ENCODE measurements at places on chromosomes 7 and 10. TPM values are rescaled to one million over a fixed set of nuclear protein-coding genes. Genes with fewer than 3 reads are reported as not detected.

- no peak for DNase-seq
Observed at GRCh38 chr10:27696466-27696865, 49.2 kb downstream of the MKX start.

The NKX2-3 gene
- 0.25 TPM for total RNA-seq

The MAT1A gene
- 0.61 TPM for total RNA-seq

DNA sequence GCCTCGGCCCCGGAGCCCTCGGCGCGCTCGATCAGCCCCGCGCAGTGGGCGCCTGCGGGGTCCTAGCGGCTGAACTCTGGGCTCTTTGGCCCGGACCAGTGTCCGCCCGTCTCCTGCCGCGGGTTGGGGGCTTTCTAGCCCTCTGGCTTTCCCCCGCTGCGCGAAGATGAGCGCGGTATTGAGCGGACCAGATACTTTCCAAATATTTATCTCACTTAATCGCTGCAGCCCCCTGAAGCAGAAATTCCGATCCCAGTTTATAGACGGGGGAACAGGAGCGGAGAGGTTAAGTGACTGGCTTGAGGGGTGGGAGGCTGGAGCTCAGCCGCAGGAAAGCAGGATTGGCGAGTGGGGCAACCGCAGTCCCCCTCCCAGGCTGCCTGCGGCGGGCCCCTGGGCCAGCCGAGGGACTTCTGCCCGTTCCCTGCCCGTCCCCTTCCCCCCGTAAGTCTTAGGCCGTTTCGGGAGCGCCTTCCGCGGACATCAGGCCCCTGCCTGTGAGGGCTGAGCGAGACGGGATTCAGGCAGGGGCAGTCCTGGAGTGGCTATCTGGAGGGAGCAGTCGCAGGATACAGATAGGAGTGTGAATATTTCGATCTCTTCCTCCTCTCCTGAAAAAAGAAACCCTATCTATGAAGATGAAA is 565 bp downstream of the STRIP2 start:
- DNase-seq, result no peak

- no peak for DNase-seq
Observed at GRCh38 chr10:113709221-113709838, 29.6 kb downstream of the CASP7 start.

GRCh38 chr7:50970092-50970491 is 187.4 kb upstream of the GRB10 start:
- no peak for DNase-seq

- DNase-seq, result no peak
Observed at GRCh38 chr10:69500864-69501468, 49.7 kb downstream of the TSPAN15 start.

The CTAGE4 gene
- total RNA-seq, result 0.12 TPM

GRCh38 chr7:13731643-13732042 is 257.8 kb downstream of the ETV1 start:
- no peak for DNase-seq

DNA sequence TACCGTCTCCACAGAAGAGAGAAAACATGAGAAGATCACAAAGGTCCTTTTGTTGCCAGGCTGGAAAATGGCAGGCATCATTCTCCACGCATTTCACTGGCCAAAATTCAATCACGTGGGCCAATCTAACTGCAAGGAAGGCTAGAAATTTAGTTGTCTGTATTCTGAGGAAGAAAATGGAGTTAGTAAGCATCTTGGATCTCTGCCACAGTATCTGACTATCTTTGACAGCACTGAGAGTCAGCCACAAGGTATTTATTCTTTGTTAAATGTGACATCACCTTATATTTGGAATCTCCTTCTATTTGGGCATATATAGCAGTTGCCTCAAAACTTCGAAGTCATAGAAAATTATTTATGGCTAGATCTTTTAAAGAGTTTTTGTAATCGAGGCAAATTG is 213.9 kb downstream of the NSUN6 start:
- no peak for DNase-seq

GRCh38 chr7:6614953-6615722 is at the start of gene ZNF853:
Gene ZNF853, plus strand, starts transcription at chr7:6615610. Its CDS starts 565 bp downstream, at chr7:6616175.
- DNase-seq, result no peak

All from NCI-H460 (cell line).